Subcutaneous adipose tissue (tissue), 4 donors: ENCODE measurements at places on chromosomes 6 and 20. TPM values are rescaled to one million over a fixed set of nuclear protein-coding genes. Genes with fewer than 3 reads are reported as not detected.

PTCRA gene
- total RNA-seq, result not detected

SIRPB1 gene
- total RNA-seq, result 4.2 TPM

TGM3 gene
- not detected for total RNA-seq

RHAG gene
- total RNA-seq, result not detected

ENPP4 gene
- total RNA-seq, result 28.4 TPM

FBXO9 gene
- 65.4 TPM for total RNA-seq

SEMG1 gene
- total RNA-seq, result not detected

LAMA4 gene
- 212 TPM for total RNA-seq

SYNDIG1 gene
- not detected for total RNA-seq

PDSS2 gene
- total RNA-seq, result 9.0 TPM

FAXC gene
- total RNA-seq, result not detected

XKR7 gene
- total RNA-seq, result not detected

ENPP5 gene
- 0.51 TPM for total RNA-seq

SAMD10 gene
- 2.3 TPM for total RNA-seq

BPIFB2 gene
- total RNA-seq, result not detected

DTD1 gene
- 15.8 TPM for total RNA-seq

SASH1 gene
- 255 TPM for total RNA-seq

PNLDC1 gene
- total RNA-seq, result not detected

ARHGAP40 gene
- total RNA-seq, result not detected

PKIB gene
- total RNA-seq, result 3.3 TPM

ELOVL4 gene
- total RNA-seq, result 0.88 TPM

SLC22A7 gene
- total RNA-seq, result not detected

STMND1 gene
- not detected for total RNA-seq

SALL4 gene
- total RNA-seq, result 0.75 TPM

SLC2A10 gene
- 7.9 TPM for total RNA-seq

MOG gene
- not detected for total RNA-seq

SLC22A3 gene
- total RNA-seq, result 9.7 TPM
